Activated naive CD4-positive, alpha-beta T cell treated with Interleukin-2 at 50 U/mL for 16 hours (primary cell): ENCODE measurements at places on chromosomes 3 and 15.

DNA sequence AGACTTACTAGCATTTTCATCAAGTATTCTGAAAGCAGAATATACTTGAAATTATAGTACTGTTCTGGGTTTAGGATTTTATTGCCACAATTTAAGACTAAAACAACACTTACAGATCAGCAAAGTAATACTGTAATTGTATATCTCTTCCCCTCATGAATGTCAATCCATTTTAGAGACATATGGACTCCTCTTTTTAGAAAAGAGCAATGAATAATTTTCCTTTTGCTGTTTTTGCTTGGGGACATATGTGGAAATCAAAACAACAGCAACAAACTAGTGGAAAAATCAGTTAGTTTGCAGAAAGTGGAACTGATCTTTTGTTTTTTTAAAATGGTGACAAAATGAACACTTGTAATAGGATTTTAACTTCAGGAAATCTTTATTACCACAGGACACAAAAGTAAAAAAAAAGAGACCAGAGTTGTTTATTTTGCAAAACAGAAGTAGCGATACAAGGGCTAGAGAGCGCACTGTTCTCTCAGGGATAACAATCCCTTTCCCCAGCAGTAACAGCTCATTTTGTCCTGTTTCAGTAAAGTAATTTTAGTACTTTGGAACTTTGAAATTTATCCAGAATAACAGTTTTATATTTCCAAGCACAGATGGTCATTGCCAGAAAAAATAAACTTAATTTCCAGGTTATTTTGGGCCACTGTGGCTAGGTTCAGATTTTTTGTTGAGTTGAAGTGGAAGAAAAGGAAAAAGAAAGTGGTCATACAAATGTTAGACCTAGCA lies 17.1 kb downstream of the LEKR1 start:
- no peak for DNase-seq

DNA sequence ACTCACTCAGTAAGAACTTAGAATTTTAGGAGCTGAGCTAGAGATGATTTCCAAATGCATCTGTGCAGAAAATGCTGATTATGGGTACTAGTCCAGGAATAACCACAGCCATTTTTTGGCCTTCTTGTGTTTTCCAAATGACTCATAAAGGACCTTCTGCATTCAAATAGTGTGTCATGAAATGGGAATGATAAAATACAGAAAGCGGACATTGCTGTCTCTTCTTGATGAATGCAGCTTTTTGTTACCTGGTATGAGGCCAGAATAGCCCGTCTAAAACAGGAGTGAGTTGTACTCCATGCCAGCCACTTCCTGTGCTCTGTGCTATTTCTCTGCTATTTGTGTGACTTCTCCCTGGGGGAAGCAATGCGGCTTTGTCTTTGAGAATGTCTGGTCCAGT lies 20.5 kb upstream of the FRMD5 start:
- DNase-seq, result no peak

DNA sequence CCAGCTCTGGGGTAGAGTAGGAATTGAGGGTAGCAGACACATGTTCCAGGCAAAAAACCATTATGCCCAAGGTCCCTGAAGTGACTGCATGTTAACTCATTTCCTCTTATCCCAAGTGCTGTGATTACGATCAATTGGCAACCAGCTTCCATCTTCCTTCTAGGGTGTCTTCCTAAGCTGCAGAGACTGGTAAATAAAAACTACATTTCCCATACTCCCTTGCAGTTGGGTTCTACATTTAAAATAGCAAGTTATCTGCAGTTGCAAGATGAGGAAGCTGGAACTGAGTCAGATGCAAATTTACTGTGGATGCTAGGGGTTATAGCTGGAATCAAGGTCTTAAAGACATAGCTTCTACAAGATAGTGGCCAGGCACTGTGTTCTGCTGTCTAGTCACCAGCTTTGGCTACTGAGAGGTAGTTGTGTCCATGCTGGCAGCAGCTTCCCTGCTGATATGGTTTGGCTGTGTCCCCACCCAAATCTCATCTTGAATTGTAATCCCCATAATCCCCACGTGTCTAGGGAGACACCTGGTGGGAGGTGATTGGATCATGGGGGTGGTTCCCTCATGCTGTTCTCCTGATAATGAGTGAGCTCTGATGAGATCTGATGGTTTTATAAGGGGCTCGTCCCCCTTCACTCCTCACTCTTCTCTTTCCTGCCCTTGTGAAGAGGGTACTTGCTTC lies 51.3 kb upstream of the FBN1 start:
- DNase-seq, result no peak

GRCh38 chr15:74626752-74627692 lies 11.4 kb downstream of the CLK3 start:
- DNase-seq, result no peak

- DNase-seq, result no peak
Measured at GRCh38 chr3:15403495-15403894, 23.8 kb downstream of the METTL6 start.

- no peak for DNase-seq
Measured at GRCh38 chr3:128372281-128372680, 94.4 kb downstream of the DNAJB8 start.

- no peak for DNase-seq
Measured at GRCh38 chr3:56780936-56781335, 20.8 kb downstream of the ARHGEF3 start.

DNA sequence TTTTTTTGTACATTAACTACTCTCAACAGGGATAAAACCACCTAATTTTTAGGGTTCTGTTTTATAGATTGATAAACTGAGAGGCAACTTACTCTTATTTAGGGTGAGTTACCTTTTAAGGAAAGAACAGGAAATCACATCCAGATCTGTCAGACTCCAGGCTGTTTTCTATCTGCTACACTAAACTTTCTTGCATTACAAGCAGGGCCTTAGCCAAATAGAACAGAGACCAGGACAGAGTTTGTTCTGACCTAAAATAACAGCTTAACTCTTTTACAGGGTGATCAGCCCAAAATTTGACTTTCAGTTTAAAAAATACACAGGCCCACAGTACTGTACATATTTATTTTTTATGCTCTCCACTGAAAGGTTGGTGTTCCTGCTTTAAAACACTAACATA lies 38.6 kb downstream of the SGO1 start:
- no peak for DNase-seq

DNA sequence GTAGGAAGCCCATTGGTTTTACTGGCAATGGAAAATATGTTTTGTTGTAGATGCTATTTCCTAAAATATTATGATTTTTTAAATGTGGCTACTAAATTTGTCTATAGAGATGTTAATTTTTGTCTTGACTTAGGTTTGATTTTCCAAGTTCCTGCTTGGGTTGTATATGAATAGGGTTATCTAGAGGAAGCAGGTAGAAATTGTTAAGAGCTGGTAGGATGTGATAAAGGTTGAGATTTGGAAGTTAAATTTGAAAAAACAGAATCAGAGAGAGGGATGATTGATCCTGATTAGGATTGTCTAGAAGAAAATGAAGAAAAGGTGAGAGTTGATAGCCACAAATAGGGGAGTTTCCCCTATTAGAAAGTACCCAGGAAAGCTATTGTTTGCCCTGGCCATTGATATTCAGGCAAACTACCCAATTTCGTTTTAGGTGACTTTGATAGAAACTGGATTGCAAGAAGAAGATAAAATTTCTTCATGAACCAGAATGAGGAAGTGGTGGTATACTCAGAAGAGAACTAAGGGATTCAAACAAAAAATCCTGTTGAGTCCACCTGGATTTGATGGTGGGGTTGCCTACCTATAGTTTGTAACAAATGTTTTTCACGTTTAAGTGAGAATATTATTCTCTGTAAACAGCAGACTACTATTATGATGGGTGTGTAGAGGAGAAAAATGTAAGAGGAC lies 91.2 kb upstream of the PHLDB2 start:
- no peak for DNase-seq

- DNase-seq, result peak; percentile 49
Measured at GRCh38 chr3:5016211-5017161, 37.2 kb downstream of the BHLHE40 start.

DNA sequence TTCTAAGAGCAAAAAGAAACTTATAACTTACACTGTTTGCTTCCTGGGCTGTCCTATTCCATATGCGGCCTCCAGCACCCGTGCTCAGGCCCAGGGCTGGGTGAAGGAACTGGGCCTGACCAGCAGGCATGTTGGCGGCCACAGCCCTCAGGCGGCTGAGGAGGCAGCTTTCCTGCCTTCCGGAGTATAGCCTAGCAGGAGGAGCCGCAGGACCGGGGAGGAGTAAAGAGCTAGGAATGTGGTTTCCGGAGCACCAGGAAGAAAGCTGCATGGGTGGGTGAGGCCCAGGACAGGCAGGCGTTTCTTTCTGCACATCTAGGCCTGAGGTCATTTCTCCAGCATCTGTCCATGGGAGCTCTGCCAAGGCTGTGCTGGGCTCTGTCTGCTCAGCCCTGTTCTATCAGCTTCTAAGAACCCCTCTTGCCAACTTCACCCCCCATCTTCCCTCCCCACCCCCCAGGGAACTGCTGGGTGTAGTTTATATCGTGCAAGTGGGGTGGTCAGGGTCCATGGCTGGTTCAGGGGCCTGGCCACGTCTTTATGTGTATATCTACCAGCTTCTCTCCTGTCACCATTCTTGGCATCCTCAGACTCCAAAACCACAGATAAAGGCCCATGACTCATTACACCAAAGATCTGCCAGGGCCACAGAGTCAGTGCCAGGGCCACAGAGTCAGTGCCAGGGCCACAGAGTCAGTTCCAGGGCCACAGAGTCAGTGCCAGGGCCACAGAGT lies 7.8 kb upstream of the KIF7 start:
- DNase-seq, result no peak

DNA sequence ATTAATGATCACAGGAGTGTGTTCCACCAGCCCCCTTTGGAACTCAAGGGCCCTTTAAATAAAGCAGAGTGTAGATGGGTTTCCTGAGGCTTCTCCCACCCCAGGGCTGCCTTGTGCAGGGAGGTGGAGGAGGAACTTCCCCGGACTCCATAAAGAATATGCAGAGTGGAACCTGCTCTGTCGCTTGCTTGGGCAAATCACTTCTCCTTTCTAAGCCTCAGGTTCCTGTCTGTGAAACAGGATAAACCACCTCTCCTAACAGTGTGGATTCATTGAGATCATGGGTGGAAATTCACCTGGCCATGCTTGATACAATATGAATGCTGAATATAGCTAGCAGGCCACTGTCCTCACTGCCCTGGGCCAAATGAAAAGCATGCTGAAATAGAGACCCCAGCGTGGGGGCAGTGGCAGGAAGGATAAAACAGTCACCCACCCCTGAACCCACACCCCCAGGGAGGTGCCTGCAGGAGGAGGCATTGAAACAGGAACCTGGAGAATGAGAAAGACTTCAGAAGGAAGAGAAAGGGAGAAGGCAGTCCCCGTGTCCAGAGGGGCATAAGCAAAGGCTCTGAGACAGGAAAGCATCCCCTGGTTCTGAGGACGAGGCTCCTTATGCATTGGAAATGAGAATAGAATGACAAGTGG lies 41.1 kb upstream of the CHRNB4 start:
- no peak for DNase-seq

GRCh38 chr15:41291065-41291631 lies 41.2 kb downstream of the OIP5 start:
- no peak for DNase-seq

DNA sequence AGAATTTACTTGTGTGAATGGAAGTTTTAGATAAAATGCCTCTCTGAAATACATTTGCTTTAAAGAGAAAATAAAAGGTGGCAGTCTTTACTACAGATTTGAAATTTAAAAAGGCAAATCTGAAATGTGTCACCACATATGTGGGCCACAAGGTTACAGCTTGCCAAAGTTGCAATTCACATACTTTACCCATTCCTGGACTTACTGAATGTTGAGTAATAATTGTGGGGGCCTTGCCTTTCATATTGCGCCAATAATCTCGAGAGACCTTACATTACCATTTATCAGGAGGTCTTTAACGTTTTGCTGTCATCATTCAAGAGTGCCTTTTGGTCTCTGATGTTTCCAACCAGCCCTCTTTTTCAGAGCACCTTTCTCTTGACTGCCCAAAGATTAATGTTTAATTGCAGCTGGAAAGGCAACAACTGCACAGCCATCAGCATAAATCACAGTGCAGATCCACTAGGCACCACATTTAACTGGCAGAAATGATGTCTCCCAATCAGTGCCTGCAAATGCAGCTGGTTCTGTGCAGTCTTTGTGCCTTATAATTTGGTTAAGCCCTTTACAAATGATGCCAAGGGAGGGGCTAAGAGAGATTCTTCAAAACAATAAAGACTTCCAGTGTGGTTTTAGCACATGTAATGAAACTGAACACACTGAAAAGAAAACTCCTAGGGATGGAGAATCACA lies 206.8 kb downstream of the MAGI1 start:
- no peak for DNase-seq

- DNase-seq, result no peak
Measured at GRCh38 chr15:58472221-58472620, 40.4 kb downstream of the LIPC start.

DNA sequence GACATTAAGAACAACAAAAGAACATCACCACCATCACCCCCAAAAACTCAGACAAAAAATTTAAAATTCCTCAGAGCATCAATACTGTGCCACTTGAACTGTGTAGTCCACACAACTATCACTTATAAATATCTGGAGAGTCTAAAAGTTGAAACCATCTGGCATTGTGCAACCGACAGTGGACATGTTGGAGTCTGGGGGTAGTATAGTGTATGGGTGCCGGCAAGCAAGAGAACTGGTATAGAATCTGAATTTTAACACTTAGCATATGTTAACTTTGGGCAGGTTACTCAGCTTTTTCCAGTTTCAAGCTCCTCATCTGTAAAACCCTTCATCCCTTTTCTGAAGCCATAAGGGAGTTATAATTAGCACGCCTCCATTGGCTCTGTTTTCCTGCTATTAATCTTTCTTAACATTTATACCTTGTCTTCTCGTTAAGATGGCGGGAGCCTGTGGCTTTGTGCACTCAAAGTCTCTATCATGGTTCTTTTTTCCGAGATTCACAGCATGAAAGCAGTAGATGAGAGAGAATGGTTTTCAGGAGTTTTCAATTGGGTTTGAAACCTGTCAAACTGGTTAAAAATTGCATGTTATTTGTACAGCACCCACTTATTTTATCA lies 255.7 kb upstream of the TBL1XR1 start:
- DNase-seq, result no peak

GRCh38 chr3:9681723-9682081 lies 21.9 kb upstream of the CPNE9 start:
- no peak for DNase-seq

DNA sequence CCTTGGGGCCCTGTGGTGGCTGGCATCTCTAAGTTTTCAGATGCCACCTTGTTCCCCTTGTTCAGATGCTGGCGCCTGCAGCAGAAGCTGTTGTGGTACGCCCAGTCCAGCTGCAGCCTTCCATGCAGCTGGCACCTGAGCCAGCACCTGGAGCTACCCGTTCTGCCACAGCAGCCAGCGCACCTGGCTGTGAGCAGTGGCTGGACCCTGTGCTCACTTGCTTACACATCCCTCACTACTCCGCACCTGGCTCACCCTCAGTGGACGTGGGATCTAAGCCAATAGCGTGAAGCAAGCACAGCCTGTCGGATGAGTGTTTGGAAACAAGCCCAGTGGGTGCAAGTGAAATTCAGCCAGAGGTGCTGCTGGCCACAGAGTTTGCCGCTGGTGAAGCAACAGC lies 607.5 kb upstream of the BCHE start:
- DNase-seq, result no peak
